HT1080 (cell line): ENCODE measurements at places on chromosomes 4 and X.

- DNase-seq, result no peak
Measured at GRCh38 chr4:156413239-156414135, 459.8 kb upstream of the CTSO start.

GRCh38 chr4:27442146-27442545 is 581.5 kb downstream of the STIM2 start:
- DNase-seq, result no peak

GRCh38 chr4:140271553-140271952 is 101.9 kb upstream of the SCOC start:
- no peak for DNase-seq

- DNase-seq, result no peak
Measured at GRCh38 chrX:13007519-13008188, 32.7 kb downstream of the TMSB4X start.

- DNase-seq, result no peak
Measured at GRCh38 chrX:49308604-49309269, 5.3 kb downstream of the GAGE10 start.

DNA sequence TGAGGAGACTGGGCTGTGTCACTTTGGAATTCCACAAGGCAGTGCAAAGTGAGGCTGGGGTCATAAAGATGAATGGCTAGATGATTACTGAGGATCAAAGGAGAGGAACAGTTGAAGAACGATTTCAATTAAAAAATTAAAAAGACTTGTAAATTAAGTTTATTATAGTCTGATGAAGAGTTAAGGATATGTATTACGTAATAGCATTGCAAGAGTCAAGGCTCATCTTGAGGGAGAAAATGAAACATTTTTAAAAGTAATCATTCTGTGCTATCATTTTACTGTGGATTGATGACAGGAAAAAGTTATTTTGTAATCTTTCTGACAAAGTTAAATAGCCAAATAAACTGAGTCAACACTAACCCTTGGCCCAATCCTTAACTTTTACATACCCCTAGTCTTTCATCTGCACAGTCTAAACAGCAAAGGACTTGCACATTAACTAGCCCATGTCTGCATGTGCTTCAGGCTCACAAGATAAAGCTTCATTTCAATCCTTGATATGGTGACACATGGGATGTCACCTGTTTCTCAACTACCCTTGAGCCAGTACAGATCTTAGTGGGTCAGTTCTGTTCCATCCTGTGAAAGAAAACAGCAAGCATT is 465.5 kb upstream of the CTSO start:
- no peak for DNase-seq

GRCh38 chr4:85798012-85798770 is 323.2 kb downstream of the ARHGAP24 start:
- no peak for DNase-seq

GRCh38 chrX:120795301-120795700 is 80.4 kb downstream of the CT47B1 start:
- no peak for DNase-seq
